ENCODE measurements at places on chromosomes 16 and 17. TPM values are rescaled to one million over a fixed set of nuclear protein-coding genes. Genes with fewer than 3 reads are reported as not detected.
A peak's percentile ranks its signal among the peaks of the same experiment; 100 is the strongest.

DNA sequence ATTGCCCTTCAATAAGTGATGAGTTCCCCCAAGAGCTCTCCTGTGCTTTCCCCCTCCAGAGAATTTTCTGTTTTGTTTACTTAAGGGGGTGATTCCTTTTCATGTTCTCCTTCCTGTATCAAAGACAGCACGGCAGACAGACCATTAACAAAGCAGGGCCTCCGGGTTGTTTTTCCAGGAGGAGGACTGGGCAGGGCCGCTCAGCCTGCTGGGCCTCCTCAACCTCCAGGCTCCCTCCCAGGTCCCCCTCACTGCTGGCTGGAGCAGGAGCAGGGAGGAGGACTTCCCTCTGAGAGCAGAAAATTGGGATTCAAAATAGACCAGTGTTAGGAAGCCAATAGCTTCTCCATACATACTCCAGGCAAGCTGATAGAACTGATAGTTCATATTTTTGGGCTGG lies 20.4 kb downstream of the SDK2 start:
- no peak overlapping the region for H3K27ac ChIP-seq
- H3K4me3 ChIP-seq, result no peak overlapping the region
- H3K36me3 ChIP-seq, result no peaks in the 10 kb centered on the region

DNA sequence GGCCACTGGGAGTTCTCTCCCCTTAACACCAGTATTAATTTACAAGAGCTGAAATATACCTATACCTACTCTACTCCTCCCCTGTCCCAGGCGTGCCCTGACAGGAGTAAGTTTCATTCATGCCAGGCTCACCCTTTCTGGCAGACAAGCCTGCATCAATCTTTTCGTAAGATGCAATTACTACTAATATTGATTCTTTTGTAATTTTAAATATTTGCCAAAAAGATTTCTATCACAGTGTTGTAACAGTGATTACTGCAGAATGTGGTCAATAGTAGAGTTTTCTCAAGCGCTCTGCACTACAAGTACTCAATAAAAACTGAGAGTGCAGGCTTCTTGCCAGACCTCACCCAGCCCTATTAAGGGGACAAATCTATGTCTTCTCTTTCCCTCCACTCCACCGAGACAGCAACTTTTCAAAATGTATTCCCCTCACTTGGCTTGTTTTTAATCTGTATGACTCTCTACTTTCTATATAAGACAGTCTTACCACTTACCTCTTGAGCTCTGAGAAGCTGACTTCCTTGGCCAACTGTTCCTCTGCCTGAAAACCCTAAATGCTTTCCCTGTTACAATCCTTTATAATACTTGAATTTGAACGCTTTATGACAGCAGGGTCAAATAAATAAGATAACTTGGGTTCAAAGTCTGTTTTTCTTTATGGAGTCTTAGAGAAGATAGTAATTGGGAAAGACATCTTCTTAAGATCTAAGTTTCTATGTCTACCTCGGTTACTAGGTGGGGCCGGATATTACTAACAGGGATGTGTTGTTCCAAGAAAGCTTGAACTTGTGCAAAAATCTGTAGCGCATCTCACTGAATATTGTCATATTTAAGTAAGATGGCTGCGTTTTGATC lies at the start of gene TMIGD1:
TMIGD1 (minus strand) TSS at position 555 of the 858 bp plus-strand sequence. CDS start 1,924 bp downstream, outside the sequence.
- no peak within 1 kb of the TSS for H3K27ac ChIP-seq
- H3K27me3 ChIP-seq, result no peaks in the 10 kb centered on the region
- H3K36me3 ChIP-seq, result no peaks in the 10 kb centered on the region
- H3K4me1 ChIP-seq, result no peaks in the 10 kb centered on the region
- H3K4me3 ChIP-seq, result no peak within 1 kb of the TSS

DNA sequence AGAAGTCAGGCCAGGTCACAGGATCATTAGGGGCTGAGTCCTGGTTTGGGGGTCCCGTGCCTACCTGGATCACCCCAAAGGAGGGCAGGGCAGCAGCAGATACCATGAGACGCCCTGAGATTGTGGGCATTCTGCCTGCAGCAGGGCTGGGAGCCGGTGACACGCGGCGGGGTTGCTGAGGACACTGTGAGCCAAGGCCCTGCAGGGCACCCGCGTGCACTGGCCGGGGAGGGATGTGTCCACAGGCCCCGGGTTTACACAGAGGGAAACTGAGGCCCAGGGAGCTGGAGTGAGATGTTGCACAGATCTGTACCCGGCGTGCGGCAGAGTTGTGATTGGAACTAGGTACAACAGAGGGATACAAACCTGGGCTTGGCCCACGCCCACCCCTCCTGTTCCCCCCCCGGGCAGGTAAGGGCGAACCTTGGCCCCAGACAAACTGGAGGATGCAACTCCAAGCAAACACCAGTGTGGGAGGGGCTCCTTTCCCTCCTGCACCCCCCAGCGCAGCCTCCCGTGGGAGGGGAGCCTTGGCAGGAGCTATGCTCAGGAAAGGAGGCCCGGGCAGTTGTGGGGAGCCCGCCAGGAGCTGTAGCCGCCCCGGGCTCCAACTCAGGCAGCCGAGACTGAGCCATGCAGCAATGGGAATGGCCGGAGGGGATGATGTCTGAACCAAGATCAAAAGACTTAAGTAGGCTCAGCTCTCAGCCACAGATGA lies 91.3 kb downstream of the ENGASE start:
- peaks cover 79% of the 10 kb centered on the region for H3K27me3 ChIP-seq
- ATAC-seq, result no peak
- no peaks in the 10 kb centered on the region for H3K4me1 ChIP-seq
- no peaks in the 10 kb centered on the region for H3K36me3 ChIP-seq
- H3K4me3 ChIP-seq, result no peak overlapping the region

DNA sequence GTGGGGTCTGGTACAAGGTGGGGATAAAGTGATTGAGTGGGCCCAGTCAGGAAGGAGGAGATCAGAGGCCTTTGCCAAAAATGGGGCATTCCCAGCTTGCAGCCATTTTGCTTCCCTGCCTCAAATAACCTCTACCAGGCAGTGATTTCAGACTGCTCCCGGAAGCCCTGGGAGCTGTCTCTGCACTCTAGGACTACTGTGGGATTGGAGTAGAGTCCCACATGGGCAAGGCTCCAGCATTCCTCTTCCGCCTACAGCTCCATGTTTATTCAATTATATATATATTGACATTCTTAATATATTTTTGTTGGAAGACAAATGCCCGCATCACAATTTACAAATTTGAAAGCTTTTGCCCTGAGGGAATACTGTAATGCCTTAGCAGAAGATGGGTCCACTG lies 13.5 kb downstream of the SUPT6H start:
- no peaks in the 10 kb centered on the region for H3K4me1 ChIP-seq
- H3K27me3 ChIP-seq, result no peaks in the 10 kb centered on the region
- ATAC-seq, result no peak
- H3K36me3 ChIP-seq, result peaks cover 100% of the 10 kb centered on the region
- H3K4me3 ChIP-seq, result no peak overlapping the region
- no peak overlapping the region for H3K27ac ChIP-seq

DNA sequence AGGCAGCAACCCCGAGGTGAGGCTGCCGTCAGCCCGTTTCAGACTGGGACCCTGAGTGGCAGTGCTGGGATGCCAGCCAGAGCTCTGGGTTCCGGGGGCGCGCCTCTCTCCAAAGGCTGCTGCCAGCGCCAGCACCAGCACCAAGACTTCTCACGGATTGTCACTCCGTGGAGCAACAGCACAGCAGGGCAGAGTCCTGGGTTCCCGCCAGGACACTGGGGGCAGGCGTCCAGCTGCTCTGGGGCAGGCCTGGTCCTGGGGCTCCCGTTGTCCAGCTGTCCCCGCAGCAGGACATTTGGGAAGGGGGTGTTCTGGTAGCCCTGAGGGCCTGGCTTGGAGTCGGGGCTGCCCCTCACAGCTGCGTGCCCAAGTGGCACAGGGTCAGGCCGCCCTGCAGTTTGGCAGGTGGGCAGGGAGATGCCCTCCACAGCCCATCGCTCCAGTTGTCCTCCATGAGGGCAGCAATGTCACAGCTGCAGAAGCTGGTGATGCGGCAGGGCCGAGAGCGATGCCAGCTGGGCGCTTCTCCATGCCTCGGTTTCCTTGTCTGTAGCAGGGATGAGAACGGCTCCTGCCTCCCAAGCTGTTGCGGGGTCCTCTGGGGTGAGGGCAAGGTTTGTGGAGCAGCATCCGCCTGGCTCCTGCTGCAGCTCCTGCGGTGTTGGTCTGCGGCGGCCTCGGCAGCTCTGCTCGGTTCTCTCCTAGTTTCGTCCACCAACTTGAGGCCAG lies 137.3 kb upstream of the CIBAR2 start:
- H3K27ac ChIP-seq, result no peak overlapping the region
- no peaks in the 10 kb centered on the region for H3K27me3 ChIP-seq
- no peak for ATAC-seq
- H3K36me3 ChIP-seq, result no peaks in the 10 kb centered on the region

DNA sequence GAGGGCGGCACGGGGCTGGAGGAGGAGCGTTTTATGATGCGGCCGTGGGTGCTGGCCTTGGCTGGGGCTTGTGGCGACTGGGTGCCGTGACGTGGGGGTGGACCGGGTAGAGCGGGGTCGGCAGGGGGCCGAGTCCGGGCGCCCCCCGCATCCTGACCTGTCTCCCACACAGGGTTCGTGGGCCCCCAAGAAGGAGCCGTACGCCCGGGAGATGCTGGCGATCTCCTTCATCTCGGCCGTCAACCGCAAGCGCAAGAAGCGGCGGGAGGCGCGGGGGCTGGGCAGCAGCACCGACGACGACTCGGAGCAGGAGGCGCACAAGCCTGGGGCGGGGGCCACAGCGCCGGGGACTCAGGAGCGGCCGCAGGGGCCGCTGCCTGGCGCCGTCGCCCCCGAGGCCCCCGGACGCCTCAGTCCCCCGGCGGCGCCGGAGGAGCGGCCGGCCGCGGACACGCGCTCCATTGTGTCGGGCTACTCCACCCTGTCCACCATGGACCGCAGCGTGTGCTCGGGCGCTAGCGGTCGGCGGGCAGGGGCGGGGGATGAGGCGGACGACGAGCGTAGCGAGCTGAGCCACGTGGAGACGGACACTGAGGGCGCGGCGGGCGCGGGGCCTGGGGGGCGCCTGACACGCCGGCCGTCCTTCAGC lies 81.6 kb downstream of the ARHGAP23 start:
- no peaks in the 10 kb centered on the region for H3K27me3 ChIP-seq
- ATAC-seq, result peak; percentile 39
- no peak overlapping the region for H3K27ac ChIP-seq
- peaks cover 33% of the 10 kb centered on the region for H3K36me3 ChIP-seq
- H3K4me1 ChIP-seq, result peaks cover 36% of the 10 kb centered on the region

Gene IL17C
- total RNA-seq, result not detected

Gene ABCA6
- 69.8 TPM for total RNA-seq

Gene GUCY2D
- total RNA-seq, result not detected

Gene KRT12
- not detected for total RNA-seq

Gene PABPN1L
- total RNA-seq, result 0.54 TPM

Gene ADAD2
- total RNA-seq, result 0.27 TPM

Data from gastroesophageal sphincter (tissue), 4 donors.